ENCODE measurements at places on chromosomes 12 and 14. TPM values are rescaled to one million over a fixed set of nuclear protein-coding genes. Genes with fewer than 3 reads are reported as not detected.

The RGS6 gene
- not detected for total RNA-seq

The TOMM20L gene
- not detected for total RNA-seq

The HPD gene
- total RNA-seq = 0.12 TPM

The KCNH3 gene
- total RNA-seq = 0.12 TPM

The FICD gene
- total RNA-seq = 3.3 TPM

The MAP1LC3B2 gene
- not detected for total RNA-seq

The PROX2 gene
- total RNA-seq = not detected

The RNF10 gene
- total RNA-seq = 66.9 TPM

The LYZ gene
- not detected for total RNA-seq

The LRRC43 gene
- 2.5 TPM for total RNA-seq

The ARL6IP4 gene
- 359 TPM for total RNA-seq

The KIF5A gene
- total RNA-seq = 0.51 TPM

DNA sequence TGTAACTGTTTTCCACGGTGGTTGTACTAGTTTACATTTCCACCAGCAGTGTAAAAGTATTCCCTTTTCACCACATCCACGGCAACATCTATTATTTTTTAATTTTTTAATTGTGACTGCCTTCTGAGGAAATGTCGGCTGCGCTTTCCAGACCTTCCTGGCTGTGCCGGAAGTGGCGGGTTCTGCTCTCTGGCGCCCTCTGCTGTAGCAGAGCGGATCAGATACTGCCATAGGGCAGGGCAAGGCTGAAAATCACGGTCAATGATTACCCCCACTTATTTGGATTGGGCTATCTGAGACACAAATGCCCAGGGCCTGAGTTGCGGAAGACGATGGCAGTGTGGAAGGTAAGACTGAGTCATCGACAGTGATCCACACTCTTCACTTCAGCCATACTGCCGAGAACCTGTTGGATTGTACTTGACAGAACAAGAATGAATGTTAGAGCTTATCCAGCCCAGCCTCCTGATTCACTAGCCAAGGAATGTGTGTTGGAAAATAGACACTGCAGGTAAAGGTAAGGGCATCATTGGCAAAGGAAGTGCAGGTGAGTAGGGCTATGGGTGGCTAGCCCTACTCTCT is 124.2 kb downstream of the NTF3 start:
- DNase-seq = no peak

- no peak for DNase-seq
These were observed 50.0 kb downstream of the KDM2B start for GRCh38 chr12:121530600-121531355.

DNA sequence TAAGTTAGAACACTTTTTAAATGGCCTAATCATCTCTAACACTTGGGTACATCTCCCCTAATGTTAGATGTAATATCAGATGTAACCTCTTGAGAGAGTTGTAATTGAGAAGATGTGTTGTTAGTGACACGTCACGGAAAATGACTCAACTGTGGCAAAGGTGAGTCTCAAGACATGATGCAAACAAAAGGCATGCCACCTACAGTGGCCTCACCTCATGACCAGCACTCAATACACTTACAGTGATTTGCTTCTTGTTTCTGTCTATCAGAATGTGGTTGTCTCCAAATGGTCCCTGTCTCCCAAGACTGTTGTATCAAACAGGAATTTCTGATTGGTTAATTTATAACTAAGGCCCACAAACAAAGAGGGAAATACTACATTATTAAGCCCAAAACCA is 91.2 kb downstream of the SLC25A21 start:
- DNase-seq = peak; percentile 75

DNA sequence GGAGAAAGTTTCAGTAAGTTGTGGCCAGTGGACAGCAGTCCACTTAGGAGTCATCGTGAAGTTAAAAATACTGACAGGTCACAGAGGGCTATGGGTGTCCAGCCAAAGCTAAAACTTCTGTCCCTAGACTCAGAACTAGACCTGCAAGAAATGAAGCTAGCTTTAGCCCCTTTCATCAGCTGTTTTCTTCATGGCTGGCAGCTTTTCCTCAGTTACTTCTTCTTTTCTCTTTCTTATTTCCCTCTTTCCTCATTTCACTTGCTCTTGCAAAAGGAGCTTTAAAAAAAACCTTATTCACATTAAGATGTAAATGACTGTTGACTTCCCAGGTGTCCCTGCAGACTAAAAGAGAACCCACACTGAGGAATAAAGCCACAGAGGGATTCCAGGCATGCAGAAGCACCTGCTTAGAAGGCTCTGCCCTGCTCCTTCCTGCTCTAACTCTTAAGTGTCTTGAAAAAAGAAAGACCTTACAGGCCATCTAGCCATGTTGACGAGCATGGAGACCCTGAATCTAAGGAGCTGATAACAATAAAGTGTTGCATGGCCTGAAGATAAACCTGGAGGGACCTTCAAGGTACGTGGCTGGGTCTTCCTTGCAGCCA is 69.7 kb upstream of the CCND2 start:
- DNase-seq = no peak

DNA sequence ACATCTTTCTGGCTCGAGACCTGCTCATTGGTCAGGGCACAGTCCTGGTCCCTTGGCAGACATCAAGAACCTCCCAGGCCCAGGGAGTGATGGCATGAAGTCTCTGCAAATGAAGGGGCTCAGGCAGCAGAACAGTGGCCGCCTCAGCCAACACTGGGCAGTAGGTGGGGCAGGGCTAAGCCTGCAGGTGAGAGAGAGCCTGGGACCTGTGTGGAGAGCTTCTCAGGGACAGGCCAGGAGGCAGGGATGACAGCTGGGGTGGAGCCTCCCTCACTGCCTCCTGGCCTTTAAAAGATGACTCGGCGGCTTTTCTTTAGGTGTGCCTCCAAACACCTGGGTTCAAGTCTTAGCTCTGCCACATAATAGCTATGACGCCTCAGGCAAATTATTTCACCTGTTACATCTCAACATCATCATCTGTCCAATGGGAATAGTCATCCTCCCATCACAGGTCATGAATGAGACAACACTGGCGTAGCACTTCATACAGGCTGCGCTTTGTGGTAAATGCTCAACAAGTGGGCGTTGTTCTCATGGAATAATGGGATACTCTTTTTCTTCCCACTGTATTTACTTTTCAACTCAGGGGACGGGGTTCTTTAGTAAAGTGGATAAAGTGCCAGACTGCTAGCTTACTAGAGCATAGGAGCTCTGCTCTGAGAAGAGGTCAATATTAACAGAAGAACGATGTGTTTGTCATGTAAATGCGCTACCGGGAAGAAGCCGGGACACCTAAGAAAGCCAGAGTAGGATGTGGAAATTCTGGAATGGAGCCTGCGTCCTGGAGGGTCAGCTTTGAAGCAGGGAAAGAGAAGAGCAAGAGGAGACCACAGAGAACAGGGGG is 277.4 kb downstream of the FOXN3 start:
- no peak for DNase-seq

DNA sequence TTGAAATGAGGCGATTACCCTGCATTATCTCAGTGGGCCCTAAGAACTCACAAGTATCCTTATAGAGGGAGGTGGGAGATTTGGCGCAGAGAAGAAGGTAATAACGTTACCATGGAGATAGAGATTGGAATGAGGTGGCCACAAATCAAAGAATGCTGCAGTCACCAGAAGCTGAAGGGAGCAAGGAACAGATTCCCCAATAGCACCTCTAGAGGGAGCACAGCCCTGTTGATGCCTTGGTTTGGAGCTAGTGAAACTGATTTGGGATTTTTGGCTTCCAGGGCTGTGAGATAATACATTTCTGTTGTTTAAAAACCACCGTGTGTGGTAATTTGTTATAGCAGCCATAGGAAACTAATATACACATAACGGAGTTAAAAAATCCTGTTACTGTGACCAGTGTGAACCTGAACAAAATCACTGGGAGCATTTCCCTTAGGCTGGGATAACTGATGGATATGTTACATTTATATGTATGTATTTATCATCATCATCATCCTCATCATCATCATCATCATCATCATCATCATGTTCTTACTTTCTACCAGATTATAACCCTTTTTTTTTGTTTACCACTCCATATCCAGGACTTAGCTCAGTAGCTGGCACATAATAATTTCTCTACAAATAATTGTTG is 100.3 kb downstream of the LIN7A start:
- DNase-seq = no peak

- DNase-seq = no peak
These were observed 71.2 kb downstream of the GALNT4 start for GRCh38 chr12:89453121-89453978.

- DNase-seq = no peak
These were observed 4.3 kb upstream of the GPR19 start for GRCh38 chr12:12700254-12700653.

DNA sequence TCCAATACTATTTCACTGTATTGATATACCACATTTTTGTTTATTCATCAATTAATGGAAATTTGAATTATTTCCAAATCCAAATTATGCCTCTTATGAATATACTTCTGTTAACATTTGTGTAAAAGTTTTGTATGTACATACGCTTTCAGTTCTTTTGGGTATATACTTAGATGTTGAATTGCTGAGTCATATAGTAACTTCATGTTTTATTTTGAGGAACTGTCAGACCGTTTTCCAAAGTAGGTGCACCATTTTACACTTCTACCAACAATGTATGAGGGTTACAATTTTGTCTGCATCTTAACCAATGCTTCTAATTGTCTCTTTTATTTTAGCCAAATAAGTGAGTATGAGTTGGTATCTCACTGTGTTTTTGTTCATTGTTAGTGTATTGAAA is 10.2 kb upstream of the CCER1 start:
- DNase-seq = no peak

DNA sequence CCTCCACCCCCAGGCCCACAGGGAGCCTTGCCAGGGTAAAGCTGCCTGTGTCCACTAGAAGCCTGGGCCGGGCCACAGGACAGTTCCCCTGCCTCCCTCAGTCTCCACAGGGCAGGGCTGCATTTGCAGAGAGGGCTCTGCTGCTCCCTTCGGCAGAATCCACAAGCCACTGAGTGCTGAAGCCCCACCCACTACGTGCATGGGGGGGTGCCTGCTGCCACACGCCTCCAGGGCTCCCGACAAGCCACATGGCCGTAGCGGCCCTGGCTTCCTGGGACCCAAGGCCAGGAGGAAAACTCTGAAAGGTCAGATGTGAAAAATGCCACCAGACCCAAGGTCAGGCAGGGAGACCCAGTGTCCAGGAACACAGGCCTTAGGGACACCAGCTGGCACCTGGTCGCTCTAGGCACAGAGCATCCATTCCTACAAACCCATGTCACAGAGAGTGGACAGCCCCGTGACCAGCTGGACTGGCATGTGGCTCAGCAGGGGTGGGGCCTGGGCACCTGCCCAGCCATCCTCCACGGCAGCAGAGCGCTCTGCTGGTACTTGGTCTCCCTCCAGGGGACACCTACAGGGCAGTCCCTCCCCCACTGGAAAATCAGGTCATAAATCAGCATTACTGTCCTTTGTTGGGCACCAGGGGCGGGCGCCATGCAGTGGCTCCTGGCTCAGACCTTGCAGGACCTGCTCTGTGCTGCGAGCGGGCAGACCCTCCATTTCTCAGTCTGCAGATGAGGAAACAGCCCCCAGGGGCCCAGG is 42.9 kb downstream of the CCDC85C start:
- no peak for DNase-seq

GRCh38 chr12:68163560-68164081 is 4.1 kb upstream of the IFNG start:
- no peak for DNase-seq

GRCh38 chr12:90013409-90013808 is 304.8 kb upstream of the ATP2B1 start:
- no peak for DNase-seq

DNA sequence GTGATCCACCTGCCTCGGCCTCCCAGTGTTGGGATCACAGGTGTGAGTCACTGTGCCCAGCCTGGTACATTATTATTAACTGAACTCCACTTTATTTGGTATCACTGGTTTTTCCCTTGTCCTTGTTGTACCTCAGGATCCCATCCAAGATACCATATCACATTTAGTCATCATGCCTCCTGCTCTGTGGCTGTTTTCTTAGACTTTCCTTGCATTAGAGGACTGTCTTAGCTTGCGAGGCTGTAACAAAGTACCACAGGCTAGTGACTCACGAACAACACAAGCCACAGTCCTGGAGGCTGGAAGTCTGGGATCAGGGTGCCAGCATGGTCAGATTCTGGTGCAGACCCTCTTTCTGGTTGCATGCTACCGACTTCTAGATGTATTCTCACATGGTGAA is 12.2 kb downstream of the KLC1 start:
- no peak for DNase-seq

GRCh38 chr12:4049298-4050080 is 176.3 kb upstream of the PARP11 start:
- no peak for DNase-seq
